T follicular helper cell (primary cell): ENCODE measurements at places on chromosomes 7 and 10.

DNA sequence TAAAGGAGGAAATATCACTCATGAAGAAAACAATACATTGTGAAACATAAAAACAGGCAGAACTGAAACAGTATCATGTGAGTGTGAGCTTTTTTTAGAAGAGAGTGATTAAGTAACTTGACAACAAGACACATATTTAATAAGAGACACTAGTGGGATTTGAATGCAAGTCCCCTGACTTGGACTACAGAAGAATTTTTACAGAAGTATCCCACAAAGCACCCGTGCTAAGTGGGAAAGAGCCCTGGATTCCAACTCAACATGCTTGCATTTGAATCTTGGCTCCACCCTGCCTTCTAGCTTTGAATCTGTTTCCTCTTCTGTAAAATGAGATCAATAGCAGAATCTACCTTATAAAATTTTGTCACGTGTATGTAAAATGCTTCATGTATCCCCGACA, 166.2 kb downstream of the ZNF365 start:
- no peak for DNase-seq

- DNase-seq, result no peak
These were observed 106.1 kb downstream of the C10orf90 start for GRCh38 chr10:126564326-126564888.

DNA sequence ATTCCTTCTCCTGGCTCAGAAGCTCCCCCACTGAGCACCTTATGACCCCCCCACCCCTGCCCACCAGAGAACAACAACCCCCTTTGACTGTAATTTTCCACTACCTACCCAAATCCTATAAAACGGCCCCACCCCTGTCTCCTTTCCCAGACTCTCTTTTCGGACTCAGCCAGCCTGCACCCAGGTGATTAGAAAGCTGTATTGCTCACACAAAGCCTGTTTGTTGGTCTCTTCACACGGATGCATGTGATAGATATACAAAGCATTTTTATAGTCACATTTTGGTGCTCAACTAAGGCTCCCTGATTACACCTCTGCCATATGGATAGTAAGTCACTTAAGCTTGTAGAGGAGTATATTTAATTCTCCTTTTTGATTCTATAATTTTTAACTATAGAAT, 985.8 kb downstream of the REEP3 start:
- DNase-seq, result no peak

DNA sequence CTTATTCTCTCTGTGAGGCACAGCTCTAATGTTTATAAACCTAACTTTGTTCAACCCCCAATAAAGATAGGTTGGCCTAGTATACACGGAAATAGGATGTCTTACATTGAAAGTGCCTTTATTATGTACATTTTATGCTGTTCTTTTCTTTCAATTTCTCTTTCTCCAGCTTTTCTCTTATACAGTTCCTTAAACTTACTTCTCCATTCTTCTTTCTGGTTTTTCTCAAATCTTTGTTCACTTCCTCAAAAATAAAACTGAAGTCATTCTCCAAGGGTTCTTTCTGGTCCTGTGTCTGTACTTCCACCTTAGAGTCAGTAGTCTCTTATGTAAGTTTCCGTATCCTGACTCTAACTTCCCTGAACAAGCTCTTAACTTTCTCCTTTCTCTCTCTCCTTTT, 29.2 kb upstream of the NAMPT start:
- DNase-seq, result no peak

GRCh38 chr7:24778543-24779282, 21.4 kb upstream of the GSDME start:
- no peak for DNase-seq

GRCh38 chr10:112526906-112527305, 79.9 kb downstream of the VTI1A start:
- no peak for DNase-seq

DNA sequence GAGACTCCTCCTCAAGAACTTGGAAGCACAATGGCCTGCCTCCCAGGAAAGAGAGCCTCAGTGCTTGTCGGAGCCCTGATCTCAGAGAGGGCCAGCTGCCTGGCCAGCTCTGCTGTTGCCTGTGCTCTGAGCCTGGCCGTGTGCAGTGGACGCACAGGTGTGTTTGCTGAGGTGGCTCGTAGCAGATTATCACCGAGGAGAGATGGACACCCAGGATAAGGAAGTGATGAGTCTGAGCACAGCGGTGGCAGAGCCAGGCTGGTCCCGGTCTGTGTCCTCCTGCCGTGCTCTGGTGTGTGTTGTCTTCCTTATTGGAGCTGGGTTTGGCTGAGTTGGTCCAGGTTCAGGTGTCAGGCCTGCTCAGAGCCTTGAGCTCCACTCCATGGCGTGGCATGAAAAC, 208.5 kb downstream of the EBF3 start:
- DNase-seq, result no peak

GRCh38 chr10:129192344-129193128, 274.5 kb upstream of the MGMT start:
- DNase-seq, result no peak

DNA sequence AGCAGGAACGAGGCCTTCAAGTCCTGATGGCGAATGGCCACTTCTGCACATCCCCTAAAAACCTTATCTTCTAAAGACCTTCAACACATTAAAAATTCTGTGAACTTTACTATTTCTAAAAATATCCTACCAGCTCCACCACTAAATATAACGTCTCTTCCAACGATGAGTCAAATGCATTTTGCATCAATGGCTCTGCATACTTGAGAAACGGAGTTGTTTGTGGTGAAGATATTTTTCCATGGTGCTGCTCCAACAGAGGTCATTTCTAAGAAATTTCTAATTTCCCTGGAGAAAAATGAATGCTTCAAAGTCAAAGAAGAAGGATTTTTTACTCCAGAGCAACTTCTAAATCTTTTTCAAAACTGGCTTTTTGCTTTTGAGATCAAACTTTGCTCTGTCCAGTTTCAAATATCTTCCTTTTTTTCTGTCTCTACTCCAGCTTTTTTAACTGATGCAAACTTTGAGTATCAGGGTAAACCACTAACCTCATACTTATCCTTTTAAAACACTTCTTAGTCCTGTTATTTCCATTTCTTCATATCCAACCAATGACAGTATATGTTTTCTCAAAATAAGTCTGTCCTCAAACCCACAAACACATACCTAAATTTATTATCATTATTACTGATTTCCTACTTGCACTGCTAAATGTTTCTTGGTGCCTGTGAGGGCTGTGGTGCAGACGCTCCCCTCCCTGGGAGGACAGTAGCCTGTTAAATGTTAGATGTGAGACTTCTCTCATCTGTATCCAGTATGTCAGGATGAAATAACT, 258.1 kb downstream of the KLF6 start:
- no peak for DNase-seq

DNA sequence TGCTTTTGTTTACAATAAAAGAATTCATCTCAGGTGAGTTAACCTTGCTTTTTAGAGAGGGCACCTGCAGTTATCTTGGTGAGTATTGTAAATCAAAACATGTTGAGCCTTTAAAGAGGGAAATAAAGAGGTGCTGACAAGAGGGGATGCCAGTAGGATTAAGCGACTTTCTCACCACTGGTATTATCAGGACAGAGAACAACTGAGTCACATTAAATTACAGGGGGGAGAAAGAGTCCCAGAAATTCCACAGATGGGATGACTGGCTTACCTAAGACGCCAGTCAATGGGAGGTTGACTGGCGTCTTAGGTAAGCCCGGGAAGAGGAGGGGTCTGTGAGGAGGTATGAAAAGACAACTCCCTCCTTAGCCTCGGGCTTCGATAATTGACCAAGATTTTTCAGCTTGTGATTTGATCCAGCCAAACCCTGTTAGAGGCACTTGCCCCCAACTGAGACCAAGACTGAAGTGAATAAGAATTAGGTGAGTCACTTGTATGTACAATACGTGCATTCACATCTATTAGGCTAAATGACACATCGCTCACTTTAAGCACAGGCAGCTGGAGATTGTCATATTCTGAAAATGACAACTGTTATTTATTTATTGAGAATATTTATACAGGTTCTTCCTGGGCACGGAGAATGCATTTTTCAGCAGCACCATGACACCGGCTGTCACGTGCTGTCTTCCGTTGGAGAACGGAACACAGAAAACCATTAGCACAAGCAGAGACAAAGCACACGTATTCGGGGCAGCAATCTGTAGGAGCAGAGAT, 117.6 kb downstream of the SEM1 start:
- no peak for DNase-seq

DNA sequence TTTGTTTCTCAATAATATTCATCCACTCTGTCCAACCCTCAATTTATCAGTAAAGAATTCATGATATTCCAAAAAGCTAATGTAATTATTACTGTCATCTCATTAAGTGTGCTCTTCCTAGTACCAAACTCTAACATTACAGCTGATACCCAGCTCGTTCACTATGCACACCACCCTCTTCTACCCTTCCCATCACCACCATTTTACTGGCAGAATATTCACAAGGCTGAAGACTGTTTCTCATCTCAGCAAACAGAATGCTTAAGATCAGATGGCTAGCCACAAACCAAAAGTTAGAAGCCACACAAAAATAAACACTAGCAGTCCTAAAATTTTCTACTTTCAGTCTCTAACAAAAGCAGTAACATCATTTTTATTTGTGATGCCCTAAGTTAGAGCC, 121.5 kb downstream of the SRPK2 start:
- DNase-seq, result no peak
